Right ventricle myocardium superior (tissue), 1 donor: ENCODE measurements at places on chromosomes 1 and 21.

GRCh38 chr21:41250519-41250918, 66.1 kb upstream of the FAM3B start:
- no peak for DNase-seq

GRCh38 chr1:21292984-21293536, 2.8 kb upstream of the ECE1 start:
- DNase-seq, result no peak

- peak; percentile 84 for DNase-seq
Observed at GRCh38 chr1:98048244-98048643, 127.4 kb upstream of the DPYD start.

- DNase-seq, result no peak
Observed at GRCh38 chr1:38555594-38555993, 304.0 kb downstream of the RRAGC start.

- peak; percentile 45 for DNase-seq
Observed at GRCh38 chr1:32345289-32345827, 9.3 kb upstream of the MARCKSL1 start.

- no peak for DNase-seq
Observed at GRCh38 chr21:15753741-15754140, 24.0 kb downstream of the USP25 start.

DNA sequence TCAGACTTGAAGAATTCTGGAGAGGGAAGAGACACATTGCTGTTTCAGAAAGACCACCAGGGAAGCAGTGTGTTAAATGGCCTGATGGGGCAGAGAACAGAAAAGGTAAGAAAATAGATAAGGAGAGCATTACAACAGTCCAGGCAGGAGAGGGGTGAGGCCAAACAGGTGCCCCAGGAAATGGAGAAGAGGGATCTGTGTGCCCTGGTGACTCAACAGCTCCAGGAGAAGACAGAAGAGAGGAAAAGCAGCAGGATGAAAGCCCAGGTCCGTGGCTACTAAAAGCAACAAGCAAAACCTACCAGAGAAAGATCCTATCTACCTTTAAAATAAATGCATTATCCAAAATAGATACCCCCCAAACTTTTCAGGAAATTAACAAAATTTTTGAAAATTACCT, 9.2 kb downstream of the TP53BP2 start:
- DNase-seq, result no peak

- DNase-seq, result no peak
Observed at GRCh38 chr1:109625601-109626560, 6.2 kb downstream of the AMPD2 start.

DNA sequence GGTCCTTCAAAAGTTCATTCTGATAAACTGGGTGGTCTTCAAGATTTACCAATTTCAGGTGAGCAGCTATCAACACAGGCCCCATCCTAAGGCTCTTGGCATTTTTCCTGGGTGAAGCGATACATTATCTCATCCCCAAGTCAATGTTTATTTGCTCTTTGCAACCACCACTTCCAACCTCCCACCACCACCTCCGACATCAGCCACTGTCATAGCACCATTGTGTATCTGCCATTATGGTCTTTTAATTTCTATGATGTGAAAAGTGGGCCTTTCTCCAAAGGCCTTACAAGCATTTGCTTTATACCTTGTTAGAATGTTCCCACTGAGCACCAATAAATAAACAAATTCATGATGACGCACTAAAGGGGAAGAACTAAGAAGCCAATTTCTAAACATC, 47.2 kb downstream of the TBX15 start:
- DNase-seq, result no peak

DNA sequence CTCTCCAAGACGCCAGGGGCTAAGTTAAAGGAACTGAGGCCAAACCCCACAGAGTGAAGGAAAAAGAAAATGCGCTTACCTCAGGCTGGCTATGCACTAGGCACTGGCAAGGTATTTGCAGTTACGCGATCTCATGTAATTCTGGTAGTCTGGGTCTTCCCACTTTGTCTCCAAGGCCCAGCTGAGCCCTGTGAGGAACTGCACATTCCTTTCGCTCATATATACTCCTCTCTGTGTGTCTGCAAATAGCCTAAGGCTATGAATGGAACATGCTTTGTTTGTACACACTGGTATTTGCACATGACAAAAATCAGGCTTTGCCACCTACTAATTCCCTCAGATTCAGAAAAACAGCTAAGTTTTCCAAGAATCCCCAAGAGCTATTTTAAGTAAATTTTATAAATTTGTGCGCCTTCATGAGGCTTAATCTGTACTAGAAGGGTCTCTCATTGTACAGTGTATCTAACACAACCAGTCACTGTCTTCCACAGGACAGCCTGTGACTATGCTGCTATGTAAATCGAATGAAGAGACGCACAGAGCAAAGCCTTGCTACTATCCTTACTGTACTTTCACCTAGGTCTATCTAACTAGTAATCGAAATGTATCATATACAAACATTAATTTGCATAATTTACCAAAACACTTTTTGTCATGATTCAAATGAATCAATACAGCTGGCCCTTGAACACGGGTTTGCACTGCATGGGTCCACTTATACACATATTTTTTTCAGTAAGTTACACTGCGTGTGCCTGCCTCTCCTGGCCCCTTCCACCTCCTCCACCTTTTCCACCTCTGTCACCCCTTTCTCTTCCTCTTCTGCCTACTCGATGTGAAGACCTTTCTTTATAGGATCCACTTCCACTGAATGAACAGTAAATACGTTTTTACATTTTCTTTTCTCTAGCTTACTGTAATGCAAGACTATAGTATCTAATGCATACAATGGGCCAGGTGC, 87.0 kb downstream of the SIPA1L2 start:
- DNase-seq, result no peak

DNA sequence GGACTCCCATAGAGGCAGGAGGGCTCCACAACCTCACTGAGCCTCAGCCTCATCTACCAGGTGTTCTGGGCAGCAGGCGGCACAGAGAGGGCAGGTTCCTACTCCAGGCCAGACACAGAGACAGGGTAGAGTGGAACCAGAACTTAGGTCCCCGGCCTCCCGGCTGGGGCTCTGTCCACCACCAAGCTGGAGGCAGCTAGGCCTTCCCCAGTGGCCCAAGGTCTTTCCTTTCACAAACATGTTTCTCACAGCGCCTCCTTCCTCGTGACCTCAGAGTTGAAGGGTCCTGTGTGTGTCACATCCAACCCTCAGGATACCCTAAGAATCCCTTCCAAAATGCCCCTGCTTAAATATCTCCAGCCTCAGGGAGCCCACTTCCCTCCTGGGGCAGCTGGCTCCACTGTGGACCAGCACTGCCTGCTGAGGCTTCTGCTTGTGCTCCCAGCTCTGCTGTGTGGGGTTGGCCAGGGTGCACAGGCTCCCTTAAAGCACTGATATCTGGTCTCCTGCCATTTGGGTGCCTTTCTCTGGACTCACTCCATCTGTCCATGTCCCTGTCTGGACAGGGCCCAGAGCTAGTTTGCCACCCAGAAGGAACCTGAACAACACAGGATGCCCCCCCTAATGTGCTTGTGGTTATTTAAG, 33.2 kb upstream of the MAGOH start:
- DNase-seq, result no peak

- DNase-seq, result no peak
Observed at GRCh38 chr1:100499194-100499811, 38.6 kb upstream of the GPR88 start.

GRCh38 chr1:245045087-245045881, 109.5 kb upstream of the KIF26B start:
- peak; percentile 58 for DNase-seq

- no peak for DNase-seq
Observed at GRCh38 chr21:37737507-37737906, 178.8 kb downstream of the KCNJ6 start.

DNA sequence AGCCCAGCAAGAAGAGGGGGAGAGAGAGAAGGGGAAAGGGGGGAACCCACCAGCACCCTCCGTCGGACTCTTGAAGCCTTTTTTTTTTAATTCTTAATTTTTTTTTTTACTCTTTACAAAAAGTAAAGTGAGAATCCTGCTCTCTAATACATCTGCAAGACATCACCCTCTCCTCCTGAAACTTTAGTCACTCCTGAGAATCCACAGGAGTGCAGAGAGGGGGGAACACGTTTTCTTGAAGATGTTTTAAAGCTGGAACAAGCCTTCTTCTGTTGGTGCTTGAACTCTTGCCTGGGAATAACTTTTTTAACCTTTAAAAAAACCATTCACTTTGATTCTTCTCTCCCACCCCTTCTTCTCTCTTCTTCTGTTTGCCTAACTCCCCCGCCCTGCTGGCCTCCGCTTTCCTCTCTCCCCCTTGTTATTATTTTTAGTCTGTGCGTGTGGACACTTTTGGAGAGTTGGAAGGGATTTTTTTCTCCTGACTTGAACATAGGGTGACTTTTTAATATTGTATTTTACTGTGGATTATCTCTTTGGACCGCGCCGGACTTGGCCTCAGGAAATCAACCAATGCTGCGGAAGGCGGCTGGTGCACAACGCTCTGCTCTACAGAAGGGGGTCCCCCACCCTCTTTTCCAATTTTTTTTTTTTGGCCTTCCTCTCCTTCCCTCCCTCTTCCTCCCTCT, 383 bp upstream of the PRRX1 start:
- DNase-seq, result no peak

- no peak for DNase-seq
Observed at GRCh38 chr1:207000651-207001291, 30.5 kb upstream of the FCAMR start.

DNA sequence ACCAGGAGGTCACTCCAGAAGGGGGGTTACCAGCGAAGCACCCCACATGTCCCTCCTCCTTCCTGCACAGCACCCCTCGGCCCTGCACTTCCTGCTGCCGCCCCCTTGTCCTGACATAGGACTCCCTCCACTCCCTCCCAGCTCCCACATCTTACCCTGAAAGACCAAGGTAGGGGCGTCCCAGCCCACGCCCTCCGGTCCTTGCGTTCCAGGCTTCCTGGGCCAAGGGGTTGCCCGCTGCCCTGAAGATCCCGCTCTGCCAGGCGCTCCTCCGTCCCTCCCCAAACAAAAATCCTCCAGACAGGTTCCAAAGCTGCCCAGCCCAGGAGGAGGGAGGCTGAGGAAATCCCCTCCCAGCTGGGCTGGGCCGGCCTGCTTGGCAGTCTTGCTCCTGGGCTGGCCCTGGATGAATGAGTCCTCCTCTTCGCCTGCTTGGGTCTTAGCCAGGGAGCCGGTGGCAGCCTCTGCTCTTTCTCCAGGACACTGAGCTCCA, at the start of gene RHBDL2:
Gene RHBDL2 (minus strand): TSS at position 304 of the 493 bp plus-strand sequence. CDS start 22,618 bp downstream, outside the sequence.
- DNase-seq, result peak; percentile 73

DNA sequence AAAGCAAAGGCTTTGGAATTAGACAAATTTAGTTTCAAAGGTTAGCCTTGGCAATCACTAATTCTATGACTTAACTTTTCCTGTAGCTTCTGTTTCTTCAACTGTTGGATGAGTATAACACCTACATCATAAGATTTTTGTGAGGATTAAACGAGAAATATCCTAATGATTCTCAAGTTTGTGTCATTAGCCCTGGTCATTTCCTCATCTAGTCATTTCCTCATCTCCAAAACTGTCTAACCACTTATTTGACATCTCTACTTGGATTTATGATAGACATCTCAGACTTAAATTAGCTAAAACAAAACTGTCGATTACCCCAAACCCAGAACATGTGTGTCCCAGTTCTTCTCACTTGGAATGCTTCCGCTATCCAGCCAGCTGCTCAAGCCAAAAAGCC, 80.2 kb upstream of the CHODL start:
- DNase-seq, result no peak

DNA sequence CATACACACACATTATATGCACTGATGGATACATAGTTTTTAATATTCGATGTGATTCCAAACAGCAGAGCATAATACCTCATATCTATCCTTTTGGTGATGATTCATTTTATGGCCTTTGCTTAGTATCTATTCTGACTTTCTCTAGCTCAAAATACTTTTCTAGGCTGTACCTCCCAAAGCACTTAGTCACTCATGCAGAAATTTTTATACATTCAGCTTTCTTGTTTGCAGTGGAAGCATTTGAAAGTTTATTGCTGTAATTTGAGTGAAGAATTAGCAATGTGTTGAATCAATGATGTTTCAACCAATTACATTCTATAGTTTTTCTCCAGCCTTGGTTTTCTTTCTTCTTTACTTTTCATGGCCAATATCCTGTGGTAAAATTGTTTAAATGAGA, 66.7 kb downstream of the LBR start:
- no peak for DNase-seq

GRCh38 chr1:199821029-199821779, 206.3 kb upstream of the NR5A2 start:
- no peak for DNase-seq

DNA sequence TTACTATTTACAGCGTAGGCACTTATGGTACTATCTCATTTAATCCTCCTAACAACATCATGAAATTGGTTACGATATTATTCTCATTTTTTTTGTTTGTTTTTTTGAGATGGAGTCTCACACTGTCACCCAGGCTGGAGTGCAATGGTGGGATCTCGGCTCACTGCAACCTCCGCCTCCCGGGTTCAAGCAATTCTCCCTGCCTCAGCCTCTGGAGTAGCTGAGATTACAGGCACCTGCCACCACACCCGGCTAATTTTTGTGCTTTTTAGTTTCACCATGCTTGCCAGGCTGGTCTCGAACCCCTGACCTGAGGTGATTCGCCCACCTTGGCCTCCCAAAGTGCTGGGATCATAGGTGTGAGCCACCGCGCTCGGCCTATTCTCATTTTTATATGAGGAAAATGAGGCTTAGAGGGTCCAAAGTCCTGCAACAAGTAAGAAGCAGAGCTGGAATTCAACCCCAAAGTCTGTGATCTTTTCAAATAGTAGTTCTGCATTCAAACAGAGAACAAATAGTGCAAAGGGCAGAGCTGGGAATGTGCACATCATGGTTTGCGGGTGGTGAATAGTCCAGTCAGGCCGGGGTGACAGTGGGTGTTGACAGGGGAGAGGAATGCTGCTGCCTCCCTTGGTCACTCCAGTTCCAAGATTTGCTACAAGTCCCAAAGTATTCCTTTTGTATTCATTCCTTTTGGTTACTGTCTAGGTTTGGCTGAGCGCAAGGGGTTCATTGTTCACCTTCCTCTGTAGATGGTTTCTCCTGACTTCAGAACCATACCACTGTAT, 4.6 kb downstream of the PRUNE1 start:
- DNase-seq, result no peak

- no peak for DNase-seq
Observed at GRCh38 chr1:44834328-44834727, 8.7 kb downstream of the PTCH2 start.

- no peak for DNase-seq
Observed at GRCh38 chr1:73097917-73098316, 815.6 kb upstream of the NEGR1 start.

DNA sequence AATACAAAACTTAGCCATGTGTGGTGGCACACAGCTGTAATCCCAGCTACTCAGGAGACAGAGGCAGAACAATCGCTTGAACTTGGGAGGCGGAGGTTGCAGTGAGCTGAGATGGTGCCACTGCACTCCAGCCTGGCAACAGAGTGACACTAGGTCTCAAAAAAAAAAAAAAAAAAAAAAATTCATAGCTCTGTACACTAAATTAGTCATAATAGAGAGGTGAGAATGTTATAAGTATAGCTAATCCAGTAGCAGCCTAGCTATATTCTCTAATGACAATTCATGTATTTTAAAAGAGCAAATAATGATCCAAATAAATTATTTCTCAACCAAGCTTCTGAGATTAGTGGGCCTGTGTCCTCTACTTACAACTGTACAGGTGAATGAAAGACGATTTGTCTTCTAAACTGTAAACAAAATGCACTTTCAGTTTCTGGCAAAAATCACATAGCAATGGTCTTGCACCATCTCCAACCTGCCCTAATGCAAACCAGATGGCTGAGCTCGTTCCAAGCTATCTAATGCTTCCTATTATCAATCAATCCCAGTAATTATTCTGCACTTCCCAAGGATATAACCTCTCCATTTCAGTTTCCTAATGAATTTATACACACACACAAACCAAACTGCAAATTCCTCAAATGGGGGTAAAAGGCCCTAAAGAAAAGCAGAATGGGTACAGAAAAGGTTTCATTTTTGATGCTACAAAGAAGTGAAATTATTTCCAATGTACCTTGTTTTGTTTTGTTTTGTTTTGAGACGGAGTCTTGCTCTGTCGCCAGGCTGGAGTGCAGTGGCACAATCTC, 56.5 kb downstream of the GATAD2B start:
- no peak for DNase-seq
